CD4-positive, alpha-beta T cell (primary cell): ENCODE measurements at places on chromosomes 7 and 10. TPM values are rescaled to one million over a fixed set of nuclear protein-coding genes. Genes with fewer than 3 reads are reported as not detected.

Gene GIMAP6
- 14.9 TPM for total RNA-seq

Gene BUB3
- 167 TPM for total RNA-seq

Gene TMEM213
- not detected for total RNA-seq

Gene ADCY1
- total RNA-seq = not detected

Gene GIMAP1
- 8.1 TPM for total RNA-seq

Gene ADRB1
- total RNA-seq = 0.08 TPM

Gene CRTAC1
- total RNA-seq = not detected
